ENCODE measurements at places on chromosomes 5 and 9.
A peak's percentile ranks its signal among the peaks of the same experiment; 100 is the strongest.

DNA sequence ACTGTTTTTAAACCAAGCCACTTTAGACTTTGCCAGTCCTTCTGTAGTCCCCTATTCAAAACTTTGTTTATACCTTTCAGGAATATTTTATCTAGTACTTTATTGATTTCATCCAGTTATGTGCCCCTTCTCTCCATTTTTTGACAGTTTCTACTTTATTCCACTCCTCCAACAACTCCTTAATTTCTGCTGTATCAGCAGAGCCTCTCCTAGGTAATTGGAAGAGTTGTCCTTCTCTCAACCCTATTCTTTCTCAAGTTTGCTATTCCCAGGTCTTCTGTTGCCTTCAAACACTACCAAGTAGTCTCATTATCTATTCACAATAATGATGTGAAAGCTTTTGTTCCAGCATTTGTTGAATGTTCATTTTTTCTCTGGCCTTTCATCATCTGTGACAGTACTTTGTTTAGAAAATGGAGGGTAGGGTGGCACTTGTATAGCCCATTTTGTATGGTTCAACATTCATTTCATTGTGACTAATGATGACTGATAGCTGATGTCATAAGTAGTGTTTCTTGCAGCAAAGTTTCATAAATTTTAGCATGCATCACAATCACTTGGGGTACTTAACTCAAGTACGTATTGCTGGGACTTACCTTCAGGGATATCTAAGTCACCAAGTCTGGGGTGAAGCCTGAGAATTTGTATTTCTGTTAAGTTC is 204.4 kb upstream of the DMRT1 start:
- no peak for DNase-seq

DNA sequence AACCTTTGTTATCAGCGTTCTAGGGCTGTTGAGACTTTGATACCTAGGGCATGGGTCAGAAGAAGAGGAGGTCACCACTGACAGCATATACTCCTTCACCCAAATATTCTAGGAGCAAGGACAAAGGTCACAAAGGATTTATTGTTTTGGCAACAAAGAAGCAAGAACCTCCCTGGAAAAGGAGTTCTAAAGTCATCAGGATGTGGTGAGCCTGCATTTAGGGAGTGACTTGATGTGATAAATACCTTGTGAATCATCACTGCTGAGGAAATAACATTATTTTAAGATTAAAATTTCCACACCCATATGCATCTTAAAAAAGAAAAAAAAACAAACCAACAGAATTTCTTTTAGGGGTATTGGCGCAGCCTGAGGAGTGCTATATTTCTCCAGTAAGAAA is 13.9 kb downstream of the IFNA1 start:
- DNase-seq, result no peak

GRCh38 chr5:35960328-35960727 is 21.9 kb upstream of the CAPSL start:
- DNase-seq, result no peak

GRCh38 chr5:140261403-140262171 is 41.3 kb downstream of the PFDN1 start:
- no peak for DNase-seq

DNA sequence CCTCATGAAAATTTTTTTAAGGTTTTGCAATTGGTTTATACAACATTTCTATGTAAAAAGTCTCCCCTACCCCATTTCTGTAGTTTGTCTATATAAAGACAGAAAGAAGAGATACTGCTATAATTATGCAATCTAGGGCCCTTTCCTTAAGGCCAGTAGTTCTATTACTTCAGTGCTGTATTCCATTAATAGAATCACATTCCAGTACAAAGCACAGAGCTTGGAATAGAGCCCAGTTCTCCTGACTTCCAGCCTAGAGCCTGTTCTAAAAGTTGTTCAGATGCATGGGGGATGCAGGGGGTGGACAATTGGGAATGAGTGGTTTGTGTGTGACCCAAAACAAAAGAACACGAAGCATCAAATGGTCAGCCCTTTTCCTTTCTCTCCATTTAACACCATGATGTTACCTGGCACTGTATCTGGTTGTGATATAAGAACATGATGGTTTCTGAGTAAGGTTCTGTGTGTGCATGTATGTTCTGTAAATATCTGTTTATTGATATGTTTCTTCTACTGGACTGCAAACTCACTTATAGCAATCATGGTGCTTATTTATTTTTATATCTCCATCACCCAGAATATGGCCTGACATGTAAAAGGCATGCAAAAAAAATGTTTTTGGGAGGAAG is 8.2 kb upstream of the GRAMD2B start:
- DNase-seq, result no peak

GRCh38 chr5:31021181-31021624 is 172.3 kb upstream of the CDH6 start:
- no peak for DNase-seq

GRCh38 chr9:121059998-121060636 is 10.0 kb upstream of the C5 start:
- DNase-seq, result peak; percentile 42

GRCh38 chr9:129584136-129584535 is 36.8 kb downstream of the C9orf50 start:
- peak; percentile 86 for DNase-seq

DNA sequence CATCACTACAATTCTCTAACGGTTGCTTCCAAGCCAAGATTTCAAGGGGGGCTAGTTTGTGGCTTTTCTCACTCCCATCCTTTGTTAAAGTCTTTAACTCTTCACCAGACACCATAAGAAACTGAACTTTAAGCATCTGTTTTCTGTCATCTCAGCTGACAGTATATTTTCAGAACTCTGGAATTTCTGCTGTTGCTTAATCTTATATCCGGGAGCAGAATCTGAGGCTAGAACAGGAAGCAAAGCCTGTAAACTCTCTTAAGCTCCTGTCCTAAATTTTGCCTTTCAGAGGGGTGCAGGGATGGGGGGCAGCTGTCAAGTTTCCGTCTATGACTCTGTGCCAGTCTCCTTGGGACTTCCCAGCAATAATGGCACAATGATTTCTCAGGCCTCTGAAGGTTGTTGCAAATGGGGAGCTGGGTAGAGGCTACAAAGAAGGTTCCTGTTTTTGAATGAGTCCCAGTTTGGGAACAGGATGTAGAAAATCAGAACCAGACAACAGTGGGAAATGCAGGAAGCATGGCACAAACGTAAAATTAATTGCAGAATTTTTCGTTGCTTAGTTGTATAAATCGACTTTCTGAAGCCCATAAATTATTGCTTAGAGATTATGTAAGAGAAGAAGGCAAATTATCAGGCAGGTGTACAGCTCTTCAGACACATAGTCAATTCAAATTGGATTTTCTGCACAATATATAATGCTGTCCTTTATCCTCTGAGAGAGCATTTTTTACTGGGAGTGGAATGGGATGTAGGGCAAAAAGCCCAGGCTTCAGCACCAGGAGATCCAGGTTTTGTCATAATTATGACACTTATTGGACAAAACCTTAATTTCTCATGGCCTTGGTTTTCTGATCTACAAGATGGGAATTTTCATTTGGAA is 430.9 kb downstream of the DMAC1 start:
- no peak for DNase-seq

DNA sequence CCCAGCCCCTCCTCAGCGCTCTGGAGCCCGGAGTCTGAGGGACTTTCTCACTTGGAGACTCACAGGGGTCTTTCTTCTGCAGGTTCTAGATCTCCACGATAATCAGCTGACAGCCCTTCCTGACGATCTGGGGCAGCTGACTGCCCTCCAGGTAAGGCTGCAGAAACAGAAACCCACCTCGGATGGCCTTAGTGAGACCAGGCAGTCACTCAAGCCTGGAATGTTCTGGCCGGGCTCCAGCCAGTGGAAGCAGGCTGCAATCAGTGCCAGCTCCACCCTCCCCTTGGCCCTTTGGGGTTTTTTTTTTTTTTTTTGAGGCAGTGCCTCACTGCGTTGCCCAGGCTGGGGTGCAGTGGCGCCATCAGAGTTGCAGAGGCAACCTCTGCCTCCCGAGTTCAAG is 7.6 kb downstream of the LRSAM1 start:
- no peak for DNase-seq

GRCh38 chr9:112377684-112378327 is 2.1 kb upstream of the HSDL2 start:
- DNase-seq, result no peak

GRCh38 chr5:150434464-150434863 is 15.1 kb downstream of the RPS14 start:
- no peak for DNase-seq

GRCh38 chr5:9713959-9714586 is 83.9 kb upstream of the TAS2R1 start:
- no peak for DNase-seq

DNA sequence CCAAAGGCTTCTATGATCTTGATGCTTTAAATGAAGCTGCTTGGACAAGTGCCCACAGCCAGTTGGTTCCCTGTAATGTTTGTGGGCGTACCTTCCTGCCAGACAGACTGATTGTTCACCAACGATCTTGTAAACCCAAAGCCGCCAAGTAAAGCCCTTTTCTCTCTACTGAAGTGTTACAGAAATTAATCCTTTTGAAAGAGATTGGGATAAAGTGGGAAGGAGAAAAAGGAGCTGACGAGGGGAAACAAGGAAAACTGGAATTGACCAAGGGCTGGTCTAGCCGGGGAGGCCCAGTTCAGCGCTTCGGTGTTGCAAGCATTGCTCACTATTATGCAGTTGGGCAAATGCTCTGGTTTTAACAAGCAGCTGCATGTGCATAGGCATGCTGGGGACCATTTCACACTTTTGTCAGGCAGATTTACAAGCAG is 53.2 kb downstream of the ZNF474 start:
- DNase-seq, result no peak

GRCh38 chr5:112270299-112271293 is 148.5 kb downstream of the EPB41L4A start:
- no peak for DNase-seq

DNA sequence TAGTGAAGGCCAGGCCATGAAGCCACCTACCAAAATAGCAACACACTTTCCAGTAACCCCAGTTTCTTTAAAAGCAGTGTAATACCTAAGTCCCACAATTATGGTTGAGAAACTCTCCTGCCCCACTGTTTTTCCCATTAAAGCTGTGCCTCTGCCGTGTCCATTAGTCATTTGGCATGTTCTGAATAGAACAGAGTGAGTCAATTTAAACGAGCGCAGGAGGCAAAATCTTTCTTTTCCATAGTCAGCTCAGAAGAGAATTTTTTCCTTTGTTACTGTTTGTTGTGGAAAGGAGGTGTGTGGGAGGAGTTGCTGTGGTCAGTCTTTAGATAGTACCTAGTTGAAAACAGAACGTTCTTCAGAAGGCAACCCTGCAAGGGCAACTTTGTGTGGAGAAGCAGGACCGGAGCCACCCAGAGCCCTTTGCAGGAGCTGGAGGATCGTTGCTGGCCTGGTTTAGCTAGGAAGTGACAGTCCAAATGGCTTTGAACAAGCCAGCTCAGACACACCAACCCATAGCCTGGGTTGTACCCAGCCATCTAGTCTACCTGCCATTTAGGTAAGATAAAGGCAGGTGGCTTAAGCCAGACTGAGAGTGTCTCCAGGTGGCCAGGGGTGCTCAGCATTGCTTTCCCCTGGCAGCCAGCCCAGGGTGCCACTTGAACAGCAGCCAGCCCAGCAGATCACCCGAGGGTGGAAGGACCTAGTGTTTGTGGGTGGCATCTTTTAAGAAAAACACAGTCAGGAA is 30.4 kb downstream of the GADD45G start:
- no peak for DNase-seq

DNA sequence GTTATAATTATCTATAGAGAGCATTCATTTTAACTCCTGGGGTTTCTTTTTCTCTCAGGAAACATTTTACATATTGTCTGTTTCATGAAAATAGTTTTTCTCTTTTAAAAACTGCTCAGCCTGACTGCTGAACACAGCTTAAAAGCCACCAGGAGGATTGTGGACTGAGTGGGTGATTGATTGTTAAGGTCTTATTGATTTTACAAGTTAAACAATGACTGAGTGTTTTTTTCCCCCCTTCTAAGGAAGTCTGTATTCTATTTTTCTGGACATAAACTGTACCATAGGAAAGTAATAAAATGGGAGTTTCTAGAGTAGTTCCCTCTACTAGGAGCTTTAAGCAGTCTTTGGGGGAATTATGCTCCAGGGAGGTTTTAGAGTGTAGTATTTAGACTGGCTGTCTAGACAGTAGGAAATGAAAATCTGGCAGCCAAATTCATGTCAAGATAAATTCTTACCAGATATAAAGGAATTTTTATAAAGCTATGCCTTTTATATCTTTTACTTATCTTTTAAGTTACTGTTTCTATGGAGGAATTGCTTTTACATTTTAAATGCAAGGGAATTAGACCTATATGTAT is 463.9 kb downstream of the PRR16 start:
- no peak for DNase-seq

- no peak for DNase-seq
These were observed 499.7 kb downstream of the SLCO4C1 start for GRCh38 chr5:101796427-101796826.

GRCh38 chr9:86795047-86795442 is 152.3 kb downstream of the GAS1 start:
- no peak for DNase-seq
